Stimulated activated CD4-positive, alpha-beta T cell treated with anti-CD3 and anti-CD28 coated beads, Interleukin-12 subunit alpha, Interleukin-12 subunit beta, amount 100 ng/mL, for 24 hours (primary cell): ENCODE measurements at places on chromosomes 6 and 20.
A peak's percentile ranks its signal among the peaks of the same experiment; 100 is the strongest.

GRCh38 chr20:30593572-30593971 is 663.9 kb upstream of the DEFB115 start:
- DNase-seq, result no peak

GRCh38 chr6:159487636-159488035 is 205.4 kb downstream of the SOD2 start:
- DNase-seq, result no peak

DNA sequence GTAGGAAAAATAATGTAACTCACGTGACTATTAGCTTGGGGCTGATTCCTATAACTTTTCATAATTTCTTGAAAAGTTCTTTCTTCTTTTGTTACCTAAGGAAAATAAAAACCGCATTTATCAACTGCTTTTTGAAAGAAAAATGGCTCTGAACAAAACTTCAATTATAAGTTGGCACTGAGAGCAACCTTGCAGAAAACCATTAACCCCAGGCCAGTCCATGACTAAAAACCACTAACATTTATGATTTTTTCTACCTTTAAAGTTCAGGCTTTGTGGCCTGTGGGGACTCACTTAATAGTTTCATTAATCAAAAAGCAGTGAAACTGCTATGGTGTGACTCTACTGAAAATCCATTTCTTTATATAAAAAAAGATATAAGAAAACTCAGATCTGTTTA is 69.1 kb upstream of the SAMHD1 start:
- no peak for DNase-seq

- no peak for DNase-seq
Observed at GRCh38 chr20:36496707-36497669, 44.3 kb upstream of the MYL9 start.

DNA sequence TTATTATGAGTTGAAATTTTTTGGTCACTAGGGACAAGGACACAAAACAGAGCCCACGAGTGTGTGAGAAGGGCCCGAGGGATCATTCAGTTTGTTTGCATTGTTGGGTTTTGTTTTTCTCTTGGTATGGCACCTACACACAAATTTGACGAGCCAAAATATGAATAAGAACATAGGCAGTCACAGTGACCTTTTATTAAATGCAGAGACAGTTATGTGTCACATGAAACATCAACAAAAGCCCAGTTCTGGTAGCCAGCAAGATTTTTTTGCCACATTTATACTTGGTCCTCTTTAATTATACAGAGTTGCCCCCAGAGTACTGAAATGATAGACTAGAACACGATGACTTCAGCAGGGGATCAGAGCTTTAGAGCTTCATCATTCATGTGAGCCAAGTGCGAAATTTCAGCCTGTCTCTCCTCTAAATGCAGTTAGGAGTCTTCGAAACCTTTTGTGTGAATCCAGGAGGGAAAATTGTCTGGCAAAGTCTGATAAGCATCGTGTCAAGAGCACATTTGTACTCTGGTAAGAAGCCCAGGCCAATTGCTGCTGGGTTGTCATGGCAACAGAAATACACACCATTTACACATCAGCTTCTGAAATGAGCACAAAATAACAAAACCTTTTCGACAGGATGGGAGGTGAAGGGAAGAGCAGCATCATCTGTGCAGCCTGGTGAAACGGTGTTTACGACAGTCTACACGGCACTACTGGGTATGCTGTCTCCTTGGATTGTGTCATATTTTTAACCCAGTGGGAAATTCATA is 79.2 kb upstream of the RIPOR2 start:
- no peak for DNase-seq

DNA sequence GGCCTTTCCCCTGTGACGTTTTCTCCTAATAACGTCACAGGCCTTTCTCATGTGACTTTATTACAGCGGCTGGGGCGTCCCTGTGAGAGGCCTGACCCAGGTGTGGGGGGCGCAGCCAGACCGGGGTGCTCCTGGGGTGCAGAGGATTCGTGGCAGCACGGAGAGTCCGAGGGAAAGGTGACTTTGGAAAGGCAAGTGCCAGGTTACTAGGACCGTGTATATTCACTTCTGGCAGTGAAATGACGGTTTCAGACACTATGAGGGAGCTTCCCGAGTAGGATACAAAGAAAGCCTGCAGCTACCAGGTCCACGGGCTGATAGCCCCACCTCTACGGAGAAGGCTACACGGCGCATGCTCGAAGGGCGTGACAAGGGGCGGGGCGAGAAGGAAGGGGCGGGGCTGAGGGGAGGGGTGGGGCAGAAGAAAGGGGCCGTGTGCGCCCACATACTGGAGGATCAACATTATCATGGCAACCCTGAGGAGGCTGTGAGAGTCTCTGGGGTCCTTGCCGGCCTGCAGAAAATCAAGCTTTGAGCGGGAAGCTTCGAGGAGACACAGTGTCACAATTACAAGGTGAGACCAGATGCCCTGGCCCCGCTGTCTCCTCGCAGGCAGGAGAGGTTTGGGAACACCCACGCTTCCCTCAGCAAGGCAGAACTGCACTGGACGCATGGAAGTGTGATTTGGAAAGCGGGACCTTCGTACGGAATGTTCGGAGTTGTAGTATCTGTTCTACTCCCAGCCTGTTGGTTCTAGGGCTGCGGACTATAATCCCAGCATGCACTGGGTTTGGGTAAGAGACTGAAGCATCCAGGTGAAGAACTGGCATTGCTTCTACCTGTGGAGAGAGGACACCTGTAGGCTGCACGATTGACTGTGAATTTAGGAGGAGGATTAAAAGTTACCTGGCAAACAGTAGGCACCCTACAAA is 54.4 kb upstream of the ZNF337 start:
- DNase-seq, result peak; percentile 38

DNA sequence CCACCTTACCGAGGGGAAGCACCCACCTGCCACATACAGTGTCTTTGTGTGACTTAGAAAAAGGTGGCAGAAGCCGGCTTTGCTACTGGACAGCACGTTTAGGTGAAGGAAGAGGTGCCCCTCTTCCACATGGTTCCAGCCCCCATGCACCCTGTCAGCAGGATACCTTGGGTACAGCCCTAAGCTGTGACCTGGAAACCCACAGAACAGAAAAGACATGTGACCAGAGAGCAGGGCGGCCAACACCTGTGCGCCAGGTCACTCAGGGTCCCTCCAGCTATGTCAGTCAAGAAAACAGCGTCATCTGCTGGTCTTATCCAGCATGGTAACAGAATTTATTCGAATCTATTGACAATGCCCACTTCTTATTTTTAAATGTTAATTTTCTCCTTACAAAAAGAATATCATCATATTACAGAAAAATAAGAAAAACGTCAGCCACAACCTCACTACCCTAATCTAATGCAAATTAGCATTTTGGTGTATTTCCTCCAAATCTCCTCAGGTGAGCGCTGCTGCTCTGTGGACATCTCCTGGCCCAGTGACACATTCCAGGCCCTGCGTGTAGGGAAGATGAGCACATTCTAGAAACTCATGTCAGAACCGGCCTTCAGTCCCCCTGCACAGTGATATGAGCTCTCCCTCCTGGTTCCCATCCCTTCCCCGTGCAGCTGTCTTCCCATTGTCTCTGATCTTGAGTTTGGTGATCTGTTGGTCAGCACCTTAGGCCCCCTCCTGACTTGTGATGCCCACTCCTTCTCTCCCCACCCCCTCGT is 37.2 kb downstream of the GTF2H5 start:
- DNase-seq, result no peak

GRCh38 chr6:155676346-155676745 is 220.7 kb upstream of the NOX3 start:
- DNase-seq, result no peak

GRCh38 chr6:143279385-143279784 is 171.1 kb downstream of the ADAT2 start:
- no peak for DNase-seq
